ENCODE measurements at places on chromosomes 6 and 20.

DNA sequence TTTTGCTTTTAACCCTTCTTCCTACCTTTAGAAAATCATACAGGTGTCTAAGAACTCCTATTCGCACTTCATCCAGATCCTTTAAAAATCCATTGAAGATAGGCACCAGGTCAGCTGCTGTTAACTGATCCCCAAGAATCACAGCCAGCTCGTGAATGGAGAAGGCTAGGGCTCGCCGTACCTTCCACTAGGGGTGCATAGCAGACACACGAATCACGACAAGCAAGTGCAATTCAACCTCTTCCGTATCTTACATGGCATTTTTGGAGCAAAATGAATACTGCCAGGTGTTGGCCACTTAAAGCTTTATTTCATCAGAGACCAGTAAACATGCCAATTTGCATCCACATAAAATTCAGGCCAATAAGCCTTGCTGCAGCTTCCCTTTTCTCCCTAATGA is 10.8 kb upstream of the ANKRD60 start:
- DNase-seq, result no peak

GRCh38 chr6:97654674-97655073 is 371.7 kb upstream of the MMS22L start:
- no peak for DNase-seq

- DNase-seq, result no peak
Observed at GRCh38 chr20:51389543-51390264, 152.8 kb downstream of the NFATC2 start.

DNA sequence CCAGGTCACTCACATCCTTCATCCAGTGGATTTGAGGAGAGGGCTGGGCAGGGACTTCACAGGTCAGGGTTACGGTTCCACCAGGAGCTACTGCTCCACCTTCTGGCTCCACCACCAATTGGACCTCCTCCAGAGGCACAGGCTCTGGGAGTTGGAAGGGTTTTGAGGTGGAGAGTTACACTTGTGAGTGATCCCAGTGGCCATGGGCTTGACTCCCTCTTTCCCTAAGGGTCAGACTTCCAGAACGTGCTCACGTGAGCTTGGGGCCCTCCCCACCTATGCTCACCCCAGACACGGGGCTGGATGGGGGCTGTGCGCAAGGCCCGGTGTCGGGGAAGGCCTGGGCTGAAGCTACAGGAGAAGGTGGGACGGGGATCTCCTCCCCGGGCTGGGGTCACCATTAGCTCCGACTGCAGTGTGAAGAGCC is 1.5 kb downstream of the AGER start:
- no peak for DNase-seq

GRCh38 chr6:56104591-56104990 is 142.8 kb downstream of the COL21A1 start:
- DNase-seq, result no peak

DNA sequence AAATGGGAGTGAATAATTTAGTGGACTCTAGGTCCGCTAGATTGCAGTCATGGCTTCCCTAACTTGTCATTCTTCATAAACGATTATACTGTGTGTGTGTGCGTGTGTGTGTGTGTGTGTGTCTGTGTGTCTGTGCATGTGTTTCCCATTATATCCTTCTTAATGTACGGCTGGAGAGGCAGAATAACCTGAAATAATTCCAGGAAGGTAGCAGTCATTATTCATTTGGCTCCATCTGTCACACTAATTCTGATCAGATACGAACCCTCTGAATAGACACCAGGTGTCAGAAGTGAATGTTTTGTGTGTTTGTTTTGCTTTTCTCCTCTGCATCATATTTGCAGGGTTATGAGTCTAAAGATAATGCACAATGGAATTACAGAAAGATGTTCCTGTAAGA is 372.9 kb downstream of the DOK5 start:
- DNase-seq, result no peak

GRCh38 chr20:33685328-33686099 is 671 bp downstream of the E2F1 start:
- peak; percentile 29 for DNase-seq

- DNase-seq, result no peak
Observed at GRCh38 chr6:107627969-107628368, 138.1 kb downstream of the SOBP start.

DNA sequence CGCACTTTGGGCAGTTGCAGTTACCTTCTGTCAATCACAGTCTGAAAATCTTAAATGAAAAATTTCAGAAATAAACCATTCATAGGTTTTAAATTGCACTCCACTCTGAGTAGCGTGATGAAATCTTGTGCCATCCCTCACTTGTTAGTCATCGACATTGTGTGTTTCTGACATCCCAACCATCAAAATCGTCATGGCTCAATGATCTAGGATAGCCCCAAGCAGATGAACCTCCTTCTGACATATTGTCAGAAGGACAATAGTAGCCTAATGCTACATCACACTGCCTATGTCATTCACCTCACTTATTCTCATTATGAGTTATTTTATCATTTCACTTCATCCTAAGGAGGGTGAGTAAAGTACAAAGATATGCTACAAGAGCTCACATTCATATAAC is 284.8 kb downstream of the PTPRK start:
- DNase-seq, result no peak

DNA sequence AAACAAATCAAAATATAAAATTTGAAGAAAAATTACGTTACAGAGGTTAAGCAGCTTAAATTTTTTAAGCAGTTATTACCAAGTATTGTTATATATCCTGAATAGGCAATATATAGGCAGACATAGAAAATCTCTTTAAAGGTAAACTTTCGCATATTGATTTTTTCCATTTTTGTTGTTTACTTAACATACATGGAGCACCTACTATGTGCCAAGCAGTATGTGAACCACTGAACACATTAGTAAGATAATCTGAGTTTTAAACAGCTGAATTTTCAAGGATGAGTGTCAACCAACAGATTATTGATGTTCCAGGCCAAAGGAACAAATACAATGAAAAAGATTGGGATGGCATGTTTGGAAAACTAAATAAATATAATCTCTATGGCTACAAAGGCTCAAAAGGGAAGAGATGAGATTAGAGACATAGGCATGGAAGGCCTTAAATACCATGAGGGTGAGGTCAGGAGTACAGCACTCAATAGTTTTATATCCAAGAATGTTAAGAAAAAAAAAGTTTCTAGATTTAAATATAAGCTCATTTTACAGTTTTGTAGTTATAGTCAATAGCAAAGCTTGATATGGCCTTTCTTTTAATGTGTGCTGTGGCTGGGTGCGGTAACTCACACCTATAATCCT is 277.5 kb downstream of the PTPRK start:
- DNase-seq, result no peak

DNA sequence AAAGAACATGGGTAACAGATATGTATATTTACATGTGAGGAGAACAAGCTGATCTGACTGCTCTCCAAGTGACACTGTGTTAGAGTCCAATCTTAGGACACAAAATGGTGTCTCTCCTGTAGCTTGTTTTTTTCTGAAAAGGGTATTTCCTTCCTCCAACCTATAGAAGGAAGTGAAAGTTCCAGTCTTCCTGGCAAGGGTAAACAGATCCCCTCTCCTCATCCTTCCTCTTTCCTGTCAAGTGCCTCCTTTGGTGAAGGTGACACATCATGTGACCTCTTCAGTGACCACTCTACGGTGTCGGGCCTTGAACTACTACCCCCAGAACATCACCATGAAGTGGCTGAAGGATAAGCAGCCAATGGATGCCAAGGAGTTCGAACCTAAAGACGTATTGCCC is 5.2 kb downstream of the HFE start:
- DNase-seq, result no peak

GRCh38 chr20:37315452-37316110 is 26.1 kb downstream of the MANBAL start:
- no peak for DNase-seq

- DNase-seq, result no peak
Observed at GRCh38 chr6:112245511-112246203, 8.7 kb downstream of the LAMA4 start.

Measured in activated naive CD8-positive, alpha-beta T cell treated with anti-CD3 and anti-CD28 coated beads, Interleukin-2, amount 50 U/mL, for 16 hours (primary cell).